ENCODE measurements at places on chromosomes 6 and 20. TPM values are rescaled to one million over a fixed set of nuclear protein-coding genes. Genes with fewer than 3 reads are reported as not detected.

DNA sequence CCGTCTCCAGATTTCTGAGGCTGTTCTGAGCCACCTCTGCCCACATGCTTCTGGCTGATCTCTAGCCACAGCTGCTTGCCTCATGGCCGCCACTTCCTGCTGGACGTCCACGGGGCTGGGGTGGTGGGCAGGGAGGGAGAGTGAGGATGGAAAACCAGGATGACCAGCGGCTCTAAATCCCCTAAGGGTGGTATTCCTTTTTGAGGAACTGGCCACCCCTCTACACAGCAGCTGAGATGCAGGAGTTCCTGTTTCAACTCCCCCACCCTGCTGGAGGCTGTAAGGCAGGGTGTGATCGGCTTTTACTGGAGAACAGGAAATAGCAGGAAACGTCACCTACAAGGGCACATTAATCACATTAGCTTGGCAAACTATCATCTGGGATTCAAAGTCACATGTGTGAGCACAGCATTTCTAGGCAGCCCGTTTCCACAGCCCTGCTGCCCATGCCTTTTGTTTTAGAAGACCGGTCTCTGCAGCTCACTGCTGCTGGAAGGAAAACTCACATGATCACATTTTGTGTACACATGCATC lies 181.6 kb upstream of the ECI2 start:
- DNase-seq: no peak

- DNase-seq: no peak
Measured at GRCh38 chr6:36914227-36914794, 28.6 kb downstream of the C6orf89 start.

DNA sequence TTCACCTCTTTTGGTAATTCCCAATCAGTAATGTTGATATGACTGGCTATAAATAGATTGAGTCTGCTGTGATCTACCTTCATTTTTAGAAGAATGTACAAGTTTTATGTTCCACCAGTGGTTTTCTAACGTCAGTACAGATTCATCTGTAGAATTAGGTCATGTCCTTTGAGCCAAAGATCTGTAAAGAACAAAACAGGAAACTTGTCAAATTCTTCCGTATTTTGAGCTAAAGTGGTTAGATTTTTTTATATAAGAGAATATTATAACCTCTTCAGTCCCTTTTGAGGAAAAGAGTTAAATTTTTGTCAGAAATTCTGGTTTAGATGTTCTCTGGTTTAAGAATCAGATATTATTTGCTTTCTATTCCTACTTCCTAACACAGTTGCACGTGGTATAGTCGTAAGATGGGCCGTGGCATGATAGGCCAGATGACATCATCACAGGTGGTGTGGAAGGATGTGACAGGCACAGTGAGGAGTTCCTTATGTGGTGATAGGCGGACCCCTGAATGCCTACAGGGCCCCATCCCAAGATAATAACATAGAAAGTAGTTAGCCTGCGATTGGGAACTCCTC lies 62.3 kb downstream of the SNX9 start:
- DNase-seq: no peak

DNA sequence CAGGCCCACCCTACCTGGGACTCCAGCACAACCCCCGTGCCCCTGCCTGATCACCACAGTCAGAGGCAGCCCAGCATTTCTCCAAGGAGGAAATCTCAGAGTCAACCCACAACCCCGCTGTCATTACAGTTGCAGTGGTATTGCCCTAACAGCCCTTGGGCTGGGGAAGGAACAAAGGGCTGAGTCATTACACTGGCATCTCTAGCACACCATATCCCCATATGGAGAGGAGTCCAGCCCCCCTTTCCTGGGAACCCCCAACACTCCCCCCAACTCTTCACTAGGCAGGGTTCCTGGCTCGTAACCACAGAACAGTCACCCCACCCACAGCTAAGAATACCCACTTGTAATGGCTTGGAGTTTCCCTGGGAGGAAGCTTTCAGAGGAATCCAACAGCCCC lies 149.4 kb upstream of the OGFRL1 start:
- no peak for DNase-seq

DNA sequence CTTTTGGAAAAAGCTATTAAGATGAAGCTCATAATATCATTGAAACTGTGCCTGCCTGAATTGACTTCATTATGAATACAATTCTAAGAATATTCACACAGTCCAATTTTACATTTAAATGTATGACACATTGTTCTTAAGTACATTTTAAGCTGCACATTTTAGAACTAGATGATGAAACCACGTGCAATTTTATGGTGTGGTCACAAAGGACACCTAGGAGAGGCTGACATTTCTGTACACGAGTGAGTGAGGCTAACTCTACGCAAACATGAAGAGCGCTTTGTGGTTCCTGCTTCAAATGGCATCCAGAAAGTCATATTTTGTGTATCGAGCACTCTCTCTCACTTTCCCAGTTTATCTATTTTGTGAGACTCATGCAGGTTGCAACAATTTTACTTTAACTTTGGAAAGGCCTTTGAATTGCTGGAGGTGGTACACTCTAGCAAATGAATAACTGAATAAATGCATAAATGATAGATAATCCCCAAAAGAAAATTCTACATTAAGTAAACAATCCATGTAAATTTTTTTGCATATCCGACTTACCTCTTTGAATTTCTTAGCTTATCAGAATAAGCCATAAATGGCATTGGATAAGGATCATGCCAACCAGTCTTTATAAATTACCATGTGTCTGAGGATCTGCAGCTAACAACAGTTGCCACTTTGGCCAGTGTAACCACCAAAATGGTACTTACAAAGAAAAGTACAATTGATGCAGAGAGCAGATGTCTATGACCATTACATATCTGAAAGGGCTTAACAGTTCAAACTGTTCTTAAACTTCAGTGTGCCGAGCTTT lies 97.3 kb downstream of the NRSN1 start:
- no peak for DNase-seq

DNA sequence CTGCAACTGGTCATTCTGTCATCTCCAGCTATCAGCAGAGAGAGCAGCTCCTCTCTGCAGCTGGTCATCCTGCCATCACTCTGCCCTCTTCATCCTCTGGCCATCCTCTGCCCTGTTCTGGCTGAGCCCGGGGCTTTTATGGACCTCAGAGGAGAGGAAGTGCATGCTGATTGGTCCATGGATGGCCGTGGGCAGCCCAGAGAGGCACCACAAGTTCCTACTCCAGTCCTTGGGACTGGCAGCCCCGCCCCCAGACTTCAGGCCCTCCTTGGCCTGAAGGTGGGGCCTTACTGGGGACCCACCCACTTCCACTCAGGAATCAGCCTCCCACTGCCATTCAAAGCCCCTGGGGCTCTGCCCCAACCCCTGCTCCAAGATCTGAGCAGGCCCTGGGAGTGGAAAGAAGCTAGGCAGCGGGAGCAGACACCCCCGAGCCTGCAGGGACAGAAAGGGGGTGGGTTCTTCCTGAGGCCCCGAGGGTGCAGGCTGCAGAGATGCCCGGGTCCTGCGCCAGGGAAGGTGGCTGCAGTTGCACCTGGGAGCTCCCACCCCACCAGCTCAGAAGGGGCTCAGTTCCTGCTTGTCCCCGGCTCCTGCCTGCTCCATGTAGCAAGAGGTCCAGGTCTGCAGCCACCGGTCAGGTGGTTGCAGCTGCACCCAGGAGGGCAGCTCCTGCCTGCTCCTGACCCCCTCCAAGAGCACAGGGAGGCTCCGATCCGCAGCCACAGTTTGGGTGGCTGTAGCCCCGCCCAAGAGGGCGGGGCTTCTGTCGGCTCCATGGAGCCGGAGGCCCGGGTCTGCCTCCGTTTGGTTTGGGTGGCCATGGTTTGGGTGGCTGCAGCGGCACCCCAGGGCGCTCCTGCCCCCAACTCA lies 34.1 kb upstream of the HMGA1 start:
- no peak for DNase-seq

- DNase-seq: no peak
Measured at GRCh38 chr20:53839423-53840176, 230.8 kb downstream of the BCAS1 start.

- DNase-seq: no peak
Measured at GRCh38 chr6:168615837-168616236, 174.9 kb downstream of the SMOC2 start.

DNA sequence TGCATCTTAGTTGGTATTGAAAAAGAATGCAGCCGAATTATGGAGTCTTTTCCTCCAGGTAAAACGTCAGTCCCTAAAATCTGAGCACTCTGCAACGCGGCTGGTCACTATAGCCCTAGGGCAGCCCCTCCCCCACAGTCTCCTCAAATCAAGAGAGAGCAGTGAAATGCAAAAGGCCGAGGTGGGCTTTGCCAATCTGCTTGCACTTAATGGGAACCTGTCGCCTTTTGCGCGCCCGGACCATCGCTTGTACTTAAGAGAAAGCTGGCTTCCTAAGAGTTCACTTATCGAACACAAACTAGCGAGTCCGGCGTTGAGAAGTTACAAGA lies 447 bp downstream of the MCM3 start:
- DNase-seq: no peak

- DNase-seq: no peak
Measured at GRCh38 chr6:41747256-41748101, at the start of gene PGC. Gene PGC (minus strand): TSS chr6:41747397. CDS start chr6:41747334, 63 bp downstream.

GRCh38 chr6:111950661-111951496 lies 77.6 kb upstream of the FYN start:
- DNase-seq: no peak

DNA sequence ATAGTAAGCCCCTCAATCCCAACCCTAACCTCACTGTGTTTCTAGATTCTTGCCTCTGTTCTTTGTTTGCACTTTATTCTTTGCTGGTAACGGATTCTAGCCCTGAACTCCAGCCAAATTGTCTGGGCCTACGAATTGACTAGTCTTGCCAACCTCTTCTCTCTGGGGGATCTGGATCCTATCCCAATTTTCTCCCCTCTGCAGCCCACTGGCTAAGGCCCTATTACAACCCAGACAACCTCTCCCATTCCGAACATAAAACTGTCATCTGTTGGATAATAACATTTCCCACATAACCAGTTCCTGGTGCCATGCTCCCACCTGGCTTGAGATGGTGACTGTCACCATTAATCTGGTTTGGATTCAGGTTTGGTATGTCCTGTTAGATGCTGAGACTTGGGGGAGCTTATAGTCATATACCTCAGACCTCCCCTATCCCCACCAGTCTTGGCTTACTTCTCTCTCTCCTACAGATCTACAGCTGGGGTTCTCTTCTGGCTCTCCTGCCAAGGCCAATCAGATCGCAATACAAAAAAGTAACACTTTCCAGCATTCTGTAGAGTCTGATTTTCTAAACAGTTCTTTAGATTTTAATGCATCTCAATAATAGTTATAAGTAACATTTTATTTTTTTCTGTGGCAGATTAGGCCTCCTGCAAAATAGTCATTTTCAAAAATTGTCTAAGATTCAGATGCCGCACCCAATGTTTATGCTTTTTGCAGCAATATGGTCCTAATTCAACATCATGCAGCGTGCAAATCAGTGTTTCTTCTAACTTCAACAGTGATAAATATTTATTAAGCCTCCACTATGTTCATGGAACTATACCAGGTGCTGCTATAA lies 29.8 kb upstream of the AHI1 start:
- no peak for DNase-seq

DNA sequence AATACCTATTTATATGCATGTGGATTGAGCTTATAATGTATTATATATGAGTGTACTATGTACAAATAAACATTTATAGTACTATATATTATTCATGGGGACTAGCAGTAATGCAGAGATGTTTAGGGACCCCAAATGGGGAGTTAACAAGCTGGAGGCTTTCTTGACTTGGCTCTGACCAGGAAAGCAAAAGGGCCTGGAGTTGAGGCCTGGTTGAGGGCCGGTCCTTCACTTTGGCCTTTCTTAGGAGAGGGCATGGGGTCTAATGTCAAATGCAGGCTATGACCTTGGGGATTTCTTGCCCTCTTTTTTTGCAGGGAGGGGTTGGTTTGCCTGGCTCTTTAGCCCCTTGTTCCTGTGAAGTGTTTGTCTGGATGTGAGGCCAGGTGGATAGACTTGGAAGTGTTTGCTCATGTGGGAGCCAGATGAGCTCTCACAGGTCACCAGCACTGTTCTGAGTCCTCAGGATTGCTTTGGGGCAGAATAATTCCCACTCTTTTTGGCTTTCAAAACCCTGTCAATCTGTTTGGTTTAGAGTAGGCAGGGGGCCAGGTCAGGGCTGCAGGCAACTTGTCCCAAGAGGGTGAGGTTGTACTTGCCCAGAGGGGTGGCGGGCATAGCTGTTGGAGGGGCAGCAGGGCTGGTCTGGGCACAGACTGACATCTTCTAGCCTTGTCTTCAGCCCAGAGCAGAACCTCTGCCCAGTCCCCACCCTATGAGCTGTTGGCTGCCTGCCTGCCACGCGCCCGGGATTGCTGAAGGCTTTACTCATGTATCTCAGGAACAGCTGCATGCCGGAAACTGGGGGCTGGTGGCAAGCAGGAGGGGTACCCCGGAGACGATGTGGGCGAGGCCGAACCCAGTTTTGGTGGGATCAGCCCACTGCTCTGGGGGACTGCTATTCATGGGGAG lies 14.6 kb downstream of the TJAP1 start:
- no peak for DNase-seq

DNA sequence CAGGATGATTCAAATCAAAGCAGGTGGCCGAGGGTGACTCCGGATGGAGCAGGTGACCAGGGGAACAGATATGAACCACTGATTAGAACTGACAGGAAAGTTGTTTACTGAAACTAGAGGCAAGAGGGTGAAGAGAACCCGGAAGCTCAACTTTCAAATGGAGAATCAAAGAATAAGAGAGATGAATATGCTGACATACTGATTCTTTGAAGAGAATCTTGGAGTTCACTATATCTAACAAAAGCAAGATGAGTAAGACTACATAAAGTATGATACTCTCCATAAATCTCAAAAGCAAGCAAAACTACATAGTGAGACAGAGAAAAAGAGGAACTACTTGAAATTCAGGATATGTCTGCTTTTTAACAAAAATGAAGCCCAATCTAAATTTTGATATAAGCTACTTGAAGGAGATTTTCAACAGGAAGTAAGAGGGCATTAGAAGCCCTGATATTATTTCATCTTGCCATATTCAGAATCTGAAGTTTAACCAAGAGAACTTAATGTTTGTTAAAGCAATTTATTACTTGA lies 4.0 kb upstream of the UBD start:
- no peak for DNase-seq

Gene IL20RA
- 0.65 TPM for polyA plus RNA-seq

Gene CEP85L
- 0.40 TPM for polyA plus RNA-seq

Gene ZNF165
- 0.54 TPM for polyA plus RNA-seq

Gene FAM209B
- polyA plus RNA-seq: 0.38 TPM

Gene TXLNB
- not detected for polyA plus RNA-seq

Data from liver (tissue), 10 donors.